Stimulated activated CD4-positive, alpha-beta T cell treated with anti-CD3 and anti-CD28 coated beads, Interleukin-15, amount 100 ng/mL, for 24 hours (primary cell): ENCODE measurements at places on chromosomes 7 and 10.
A peak's percentile ranks its signal among the peaks of the same experiment; 100 is the strongest.

DNA sequence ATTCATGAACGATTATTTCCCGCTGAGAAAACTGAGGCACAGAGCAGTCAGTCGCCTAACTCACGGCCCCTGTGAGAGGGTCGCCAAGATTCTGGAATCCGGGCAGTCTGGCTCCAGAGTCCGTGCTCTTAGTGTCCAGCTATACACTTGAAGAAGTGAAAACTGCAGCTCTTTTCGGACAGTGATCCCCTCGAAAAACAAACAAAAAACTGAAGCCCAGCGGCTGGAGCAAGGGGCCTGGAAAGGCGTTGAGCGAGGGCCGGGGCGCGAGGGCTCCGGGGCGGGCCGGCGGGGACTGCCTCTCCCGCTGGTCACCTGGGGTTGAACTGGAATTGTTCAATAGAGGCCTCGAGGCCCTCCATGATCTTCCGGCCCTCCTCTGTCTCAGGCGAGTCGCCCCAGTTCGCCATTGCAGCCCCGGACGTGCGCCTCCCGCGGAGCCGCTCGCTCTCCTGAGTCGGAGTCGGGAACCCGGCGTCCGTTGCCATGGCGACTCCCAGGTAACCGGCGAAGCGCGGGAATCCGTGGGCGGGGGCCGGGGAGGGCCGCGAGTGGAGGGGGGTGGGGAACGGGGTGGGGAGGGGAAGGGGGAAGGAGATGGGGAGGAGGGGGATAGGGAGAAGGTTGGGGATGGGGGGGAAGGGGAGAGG is 881 bp downstream of the C10orf67 start:
- peak; percentile 88 for DNase-seq

DNA sequence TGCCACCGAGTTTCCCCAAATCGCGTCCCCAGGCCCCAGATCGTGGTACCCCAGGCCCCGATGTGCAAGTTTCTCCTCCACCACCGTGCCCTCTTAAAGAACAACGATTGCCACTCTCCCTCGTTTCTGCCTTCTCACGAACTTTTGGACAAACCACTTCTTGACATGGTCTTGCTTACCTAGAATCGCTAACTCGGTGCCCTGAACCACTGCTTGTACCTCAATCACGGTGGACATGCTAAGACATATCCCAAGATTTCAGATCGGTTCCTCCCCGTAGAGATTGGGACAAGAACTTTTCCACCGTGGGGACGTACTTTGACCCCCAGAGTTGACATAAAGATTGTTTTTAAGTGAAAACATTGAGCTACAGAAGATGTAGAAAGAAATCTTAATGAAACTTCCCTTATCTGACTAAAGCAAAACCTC is 477 bp upstream of the ZC3HAV1 start:
- DNase-seq = peak; percentile 50

DNA sequence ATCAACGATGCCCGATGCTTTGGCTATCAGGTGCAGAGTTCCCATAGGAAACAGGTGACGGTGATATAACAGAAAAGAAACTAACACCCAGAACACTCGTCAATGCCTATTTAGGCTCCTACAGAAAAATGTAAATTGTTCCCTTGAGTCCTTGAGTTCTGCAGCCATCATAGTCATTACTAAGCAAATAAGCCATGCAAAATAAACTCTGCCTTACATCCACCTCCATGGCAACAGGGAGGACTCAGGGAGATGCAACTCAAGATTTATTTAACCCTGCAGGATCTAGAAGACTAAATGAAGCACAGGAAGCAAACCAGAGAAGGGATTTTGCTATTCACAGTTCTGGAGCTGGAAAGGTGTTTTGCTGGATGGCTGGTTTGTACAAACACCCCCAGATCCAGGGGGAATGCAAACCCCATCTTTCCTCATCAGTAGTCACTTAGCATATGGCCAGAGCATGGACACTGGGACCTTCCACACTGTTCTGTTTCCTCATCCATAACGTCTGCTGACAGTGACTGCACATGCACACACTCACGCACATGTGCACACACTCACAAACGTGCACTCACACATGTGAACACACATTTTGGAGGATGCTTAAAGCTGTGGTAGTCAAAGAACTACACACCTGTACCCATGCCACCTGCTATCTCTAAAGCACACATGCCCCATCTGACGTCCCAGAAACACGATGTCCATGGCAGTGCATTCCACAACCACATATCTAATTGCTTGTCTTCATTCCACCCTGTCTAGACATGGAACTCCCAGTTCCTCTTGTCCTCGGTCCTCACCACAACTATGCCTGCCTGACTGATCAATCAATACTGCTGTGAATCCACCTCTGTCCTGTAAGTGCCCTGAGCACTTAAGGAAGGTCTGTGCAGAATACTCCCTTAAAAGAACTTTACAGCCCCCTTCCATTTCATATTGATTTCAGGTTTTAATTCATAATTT is 178.2 kb downstream of the COBL start:
- DNase-seq = no peak

- no peak for DNase-seq
These were observed 14.1 kb upstream of the SRGN start for GRCh38 chr10:69073736-69074364.

DNA sequence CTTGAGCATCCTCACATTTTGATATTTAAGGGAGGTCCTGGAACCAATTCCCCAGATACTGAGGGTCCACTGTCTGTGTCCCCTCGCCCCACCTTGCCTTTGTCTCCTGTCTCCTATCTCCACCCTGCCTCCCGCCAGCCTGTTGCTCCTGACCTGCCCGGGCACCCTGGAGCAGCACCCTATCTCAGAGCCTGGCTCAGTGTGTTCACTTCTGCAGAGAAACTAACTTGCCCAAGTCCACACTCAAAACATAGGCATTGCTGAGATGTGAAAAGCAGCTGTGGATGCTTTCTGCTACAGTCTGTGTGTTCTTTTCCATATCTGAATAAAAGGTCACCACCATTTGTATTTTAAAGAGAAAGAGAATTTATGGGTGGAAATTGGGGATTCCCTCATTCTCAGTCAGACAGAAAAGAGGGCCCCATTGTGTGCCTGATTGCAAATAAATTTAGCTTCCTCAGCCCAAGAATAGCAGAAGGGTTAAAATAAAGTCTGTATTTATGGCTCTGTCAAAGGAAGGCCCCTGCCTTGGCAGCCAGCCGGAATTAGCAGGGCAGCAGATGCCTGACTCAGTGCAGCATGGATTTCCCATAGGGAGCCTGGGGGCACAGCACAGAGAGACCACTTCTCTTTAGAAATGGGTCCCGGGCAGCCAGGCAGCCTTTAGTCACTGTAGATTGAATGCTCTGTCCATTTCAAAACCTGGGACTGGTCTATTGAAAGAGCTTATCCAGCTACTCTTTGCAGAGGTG is 161.3 kb downstream of the EGFR start:
- no peak for DNase-seq

DNA sequence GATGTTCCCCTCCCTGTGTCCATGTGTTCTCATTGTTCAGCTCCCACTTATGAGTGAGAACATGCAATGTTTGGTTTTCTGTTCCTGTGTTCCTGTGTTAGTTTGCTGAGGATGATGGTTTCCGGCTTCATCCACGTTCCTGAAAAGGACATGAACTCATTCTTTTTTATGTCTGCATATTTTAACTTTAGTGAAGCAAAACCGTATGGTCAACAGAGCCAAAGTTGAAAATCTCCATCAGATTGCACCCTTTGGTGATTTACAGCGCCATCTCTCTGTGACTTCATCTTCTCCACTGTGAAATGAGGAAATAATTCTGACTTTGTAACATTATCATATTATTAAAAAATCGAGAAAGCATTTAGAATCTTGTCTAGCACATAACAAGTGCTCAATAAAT is 132.3 kb upstream of the PLXDC2 start:
- DNase-seq = no peak

DNA sequence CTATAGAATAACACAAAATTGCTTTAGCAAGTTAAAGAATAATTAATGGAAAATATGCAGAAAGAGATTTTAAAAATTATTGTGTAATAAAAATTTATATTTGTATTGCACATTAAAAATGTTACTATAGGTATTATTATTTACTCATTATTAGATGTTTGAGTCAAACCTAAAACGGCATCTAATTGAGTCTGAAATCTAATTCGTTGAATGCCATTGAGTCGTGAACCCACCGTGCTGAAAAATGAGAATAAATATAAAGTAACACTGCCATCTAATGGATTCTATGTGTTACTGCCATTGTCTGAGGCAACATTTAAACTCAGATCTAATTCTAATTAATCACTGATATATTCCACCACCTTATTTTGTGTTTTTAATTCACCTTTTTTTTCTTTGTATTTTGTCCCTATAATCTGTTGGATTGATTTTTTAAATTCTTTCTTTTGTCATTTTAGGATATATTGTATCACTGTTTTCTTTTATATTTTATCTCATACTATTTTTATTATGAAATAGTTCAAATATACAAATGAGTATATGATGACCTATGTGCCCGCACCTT is 62.2 kb downstream of the SAMD9 start:
- DNase-seq = no peak

- DNase-seq = no peak
These were observed 80.4 kb downstream of the CUBN start for GRCh38 chr10:17049195-17049594.

GRCh38 chr7:33845991-33846509 is 59.3 kb upstream of the BMPER start:
- DNase-seq = no peak

DNA sequence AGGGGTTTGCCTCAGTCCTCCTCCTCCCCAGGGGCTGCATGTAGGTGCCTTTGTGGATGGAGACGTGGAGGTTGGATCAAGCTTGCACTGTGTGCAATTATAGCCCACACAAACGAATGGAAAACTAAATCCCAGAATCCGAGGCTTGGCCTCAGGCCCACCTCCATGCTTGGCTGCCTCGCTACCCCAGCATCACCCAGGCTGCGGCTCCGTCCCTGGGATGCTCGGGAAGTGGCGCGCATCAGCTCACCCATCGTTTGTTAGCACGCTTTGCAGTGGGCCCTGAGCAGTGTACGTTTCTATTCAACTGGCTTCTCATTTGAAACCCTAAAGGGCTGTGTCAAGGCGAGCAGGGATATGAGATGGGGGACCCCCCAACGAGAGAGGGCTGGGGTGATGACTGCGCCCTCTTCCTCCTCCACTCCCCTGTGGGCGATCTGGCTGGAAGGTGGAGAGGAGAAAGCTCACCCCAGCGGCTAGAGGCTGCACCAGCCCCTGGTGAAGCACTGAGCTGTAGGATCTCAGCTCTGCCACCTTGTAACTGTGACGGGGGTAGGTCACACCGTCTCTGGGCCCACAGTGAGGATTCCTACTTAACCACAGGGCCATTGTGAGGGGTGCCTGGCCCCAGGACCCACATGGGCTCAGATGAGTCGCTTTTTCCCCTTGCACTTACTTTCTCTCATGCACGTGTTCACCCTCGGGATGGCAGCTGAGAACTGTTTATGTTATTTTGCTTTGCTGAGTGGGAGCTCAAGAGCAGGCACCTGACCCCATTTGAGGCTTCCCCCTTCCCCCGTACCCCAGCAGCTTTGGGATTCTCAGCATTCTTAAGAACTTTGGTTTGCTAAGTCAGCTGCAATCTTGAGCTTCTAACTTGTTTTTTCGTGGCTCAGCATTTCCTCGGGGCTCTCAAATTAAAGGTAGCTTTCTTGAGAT is 12.7 kb upstream of the BTBD16 start:
- no peak for DNase-seq

- DNase-seq = peak; percentile 83
These were observed 5.0 kb upstream of the GBX1 start for GRCh38 chr7:151172273-151173141.

GRCh38 chr7:110442381-110442837 is 648.5 kb upstream of the LRRN3 start:
- peak; percentile 13 for DNase-seq

DNA sequence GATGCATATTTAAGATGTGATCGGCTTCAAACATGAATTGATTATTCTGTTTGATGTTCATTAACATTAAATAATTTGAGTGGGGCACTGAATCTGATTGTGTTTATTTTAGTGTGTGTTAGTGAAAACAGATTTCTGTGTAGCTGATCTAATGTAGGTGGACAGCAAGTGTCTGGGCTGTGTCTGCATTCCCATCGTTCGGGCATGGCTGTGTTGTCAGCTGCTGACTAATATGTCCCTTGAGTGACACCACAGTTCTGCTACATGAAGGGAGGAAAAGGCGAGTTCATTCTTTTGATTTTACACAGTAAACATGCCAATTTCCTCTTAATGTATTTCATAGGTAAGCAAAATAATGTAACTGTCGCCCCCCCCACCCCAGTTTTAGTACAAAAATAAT is 203.0 kb downstream of the CNTNAP2 start:
- no peak for DNase-seq

GRCh38 chr7:81684514-81685269 is 85.2 kb downstream of the HGF start:
- DNase-seq = no peak

DNA sequence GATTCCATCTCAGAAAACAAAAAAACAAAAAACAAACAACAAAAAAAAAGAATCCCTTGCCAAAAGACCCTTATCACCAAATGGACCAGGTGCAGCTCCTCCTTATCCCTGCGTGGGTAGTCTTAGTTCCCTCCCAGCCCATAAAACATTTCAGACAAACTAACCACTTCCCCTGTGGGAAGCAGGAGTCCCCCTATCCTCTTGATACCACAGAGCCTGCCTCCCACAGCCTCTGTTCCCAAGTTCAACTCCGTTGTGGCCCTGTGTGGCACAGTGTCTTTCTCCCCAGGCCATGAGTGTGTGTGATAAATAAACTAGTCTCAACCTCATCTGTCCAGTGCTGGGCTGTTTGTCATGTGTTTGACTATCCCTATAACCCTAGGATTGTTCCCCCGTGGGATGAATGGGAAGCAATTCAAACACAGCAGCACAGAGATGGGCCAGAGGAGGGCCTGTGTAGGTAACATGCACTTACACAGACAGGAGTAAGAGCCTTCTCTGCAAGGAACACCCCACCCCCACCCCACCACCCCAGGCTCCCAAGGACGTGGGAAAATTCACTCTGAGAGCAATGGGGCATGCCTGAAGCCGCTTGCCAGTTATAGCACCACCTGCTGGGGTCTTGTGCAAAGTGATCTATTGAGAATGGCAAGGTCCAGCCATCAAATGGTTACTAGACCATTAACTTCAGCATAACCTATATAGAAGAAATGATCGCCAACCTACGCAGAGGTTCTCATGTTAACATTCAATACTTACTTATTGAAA is 147.1 kb upstream of the GHITM start:
- peak; percentile 40 for DNase-seq

- DNase-seq = no peak
These were observed 101.7 kb upstream of the ZNF438 start for GRCh38 chr10:31133251-31133791.

DNA sequence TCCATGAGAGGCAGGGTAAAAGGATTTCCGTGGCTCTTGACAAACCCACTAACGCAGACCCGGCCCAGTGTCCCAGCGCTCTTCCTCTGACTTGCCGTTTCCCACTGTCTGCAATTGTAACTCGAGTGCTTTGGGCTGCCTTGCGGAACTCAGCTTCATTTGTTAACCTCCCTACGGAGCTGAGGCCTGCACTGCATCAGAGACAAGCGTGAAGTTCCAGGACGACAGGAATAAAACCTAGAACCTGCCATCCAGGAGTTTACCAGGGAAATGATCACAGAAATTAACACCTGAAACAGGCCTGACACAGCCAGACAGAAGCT is 76.2 kb downstream of the SFMBT2 start:
- no peak for DNase-seq

GRCh38 chr10:111879969-111880368 is 303.6 kb downstream of the GPAM start:
- DNase-seq = no peak
